Neural progenitor cell (in vitro differentiated cells): ENCODE measurements at places on chromosomes 11 and 22. TPM values are rescaled to one million over a fixed set of nuclear protein-coding genes. Genes with fewer than 3 reads are reported as not detected.

OR5P2 gene
- not detected in 2 replicates for total RNA-seq

ACO2 gene
- total RNA-seq = 36.6 and 61.8 TPM in 2 replicates

RBMXL2 gene
- 0.19 TPM in 1 of 2 replicates, not detected in the other for total RNA-seq

HTR3B gene
- total RNA-seq = not detected in 2 replicates

HARBI1 gene
- total RNA-seq = 4.6 and 5.3 TPM in 2 replicates

RASSF10 gene
- total RNA-seq = 2.9 and 3.1 TPM in 2 replicates

FXYD2 gene
- 1.7 and 1.9 TPM in 2 replicates for total RNA-seq

- no peak overlapping the region for H3K27ac ChIP-seq
- no peaks in the 10 kb centered on the region for H3K4me1 ChIP-seq
- H3K27me3 ChIP-seq = no peaks in the 10 kb centered on the region
- DNase-seq = no peak
Observed at GRCh38 chr22:47012589-47013370, 250.3 kb downstream of the TBC1D22A start.

DNA sequence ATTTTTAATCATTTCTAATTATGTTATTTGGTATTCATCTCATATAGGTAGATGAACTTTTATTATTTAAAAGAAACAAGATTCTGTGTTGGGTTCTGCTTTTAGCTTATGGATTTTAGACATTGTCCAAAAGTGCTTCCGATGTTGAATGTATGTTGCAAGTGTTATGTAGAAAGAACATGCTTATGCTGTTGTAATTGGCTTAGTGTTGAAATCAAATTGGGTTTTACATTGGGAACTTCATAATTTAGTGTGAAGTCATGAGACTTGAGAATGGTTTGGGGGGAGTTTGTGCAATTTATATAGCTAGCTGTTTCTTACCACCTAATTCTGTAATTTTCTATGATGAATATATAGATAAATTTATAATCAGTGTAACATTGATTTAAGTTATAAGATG is 3.6 kb downstream of the MTMR3 start:
- no peak overlapping the region for H3K27ac ChIP-seq
- H3K27me3 ChIP-seq = no peaks in the 10 kb centered on the region
- no peaks in the 10 kb centered on the region for H3K36me3 ChIP-seq
- H3K4me1 ChIP-seq = peaks cover 8% of the 10 kb centered on the region
- H3K4me3 ChIP-seq = no peak overlapping the region

GRCh38 chr11:134685793-134686380 is 273.8 kb upstream of the B3GAT1 start:
- no peaks in the 10 kb centered on the region for H3K36me3 ChIP-seq
- peak; percentile 33 for DNase-seq
- H3K27me3 ChIP-seq = no peaks in the 10 kb centered on the region
- no peak overlapping the region for H3K27ac ChIP-seq

GRCh38 chr11:17171916-17172315 is 35.9 kb downstream of the PIK3C2A start:
- no peak overlapping the region for H3K4me3 ChIP-seq
- no peak overlapping the region for H3K27ac ChIP-seq
- no peak for DNase-seq
- no peaks in the 10 kb centered on the region for H3K4me1 ChIP-seq

GRCh38 chr22:29090039-29090438 is 17.2 kb downstream of the KREMEN1 start:
- H3K27me3 ChIP-seq = no peaks in the 10 kb centered on the region
- DNase-seq = no peak
- no peak overlapping the region for H3K27ac ChIP-seq
- no peak overlapping the region for H3K4me3 ChIP-seq

GRCh38 chr11:45805305-45806071 is 539 bp downstream of the SLC35C1 start:
- DNase-seq = peak; percentile 70
- peak overlapping the region; percentile 64 for H3K4me3 ChIP-seq
- H3K36me3 ChIP-seq = no peaks in the 10 kb centered on the region
- peaks cover 38% of the 10 kb centered on the region for H3K27me3 ChIP-seq
- no peak overlapping the region for H3K27ac ChIP-seq
- no peaks in the 10 kb centered on the region for H3K4me1 ChIP-seq

DNA sequence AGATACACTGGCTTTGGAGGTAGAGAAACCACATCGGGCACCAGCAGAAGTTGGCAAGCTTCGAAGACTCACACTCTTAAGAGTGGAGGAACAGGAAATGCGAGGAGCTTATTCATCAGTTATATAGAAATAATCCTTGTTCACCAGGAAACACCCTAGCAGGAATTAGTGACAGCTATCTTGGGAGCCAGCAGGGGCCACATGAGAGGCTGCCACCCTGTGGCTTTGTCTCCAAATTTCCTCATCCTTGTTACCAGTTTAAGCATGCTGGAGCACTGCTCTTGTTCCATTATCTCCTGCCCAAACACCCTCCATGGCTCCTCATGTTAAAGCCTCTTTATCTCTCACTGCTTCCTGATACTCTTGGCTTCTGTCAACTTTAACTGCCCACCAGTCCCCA is 131.0 kb downstream of the PLEKHA7 start:
- H3K4me1 ChIP-seq = peaks cover 20% of the 10 kb centered on the region
- no peak overlapping the region for H3K27ac ChIP-seq
- no peak overlapping the region for H3K4me3 ChIP-seq
- no peaks in the 10 kb centered on the region for H3K27me3 ChIP-seq

GRCh38 chr11:64233913-64234586 is at the start of gene VEGFB:
TSS of gene VEGFB (plus strand) at chr11:64234584. CDS start at chr11:64234834, 250 bp downstream.
- H3K27ac ChIP-seq = no peak within 1 kb of the TSS
- peaks cover 8% of the 10 kb centered on the region for H3K4me1 ChIP-seq
- peak; percentile 74 for DNase-seq
- H3K36me3 ChIP-seq = no peaks in the 10 kb centered on the region
- H3K4me3 ChIP-seq = peak within 1 kb of the TSS; percentile 84

DNA sequence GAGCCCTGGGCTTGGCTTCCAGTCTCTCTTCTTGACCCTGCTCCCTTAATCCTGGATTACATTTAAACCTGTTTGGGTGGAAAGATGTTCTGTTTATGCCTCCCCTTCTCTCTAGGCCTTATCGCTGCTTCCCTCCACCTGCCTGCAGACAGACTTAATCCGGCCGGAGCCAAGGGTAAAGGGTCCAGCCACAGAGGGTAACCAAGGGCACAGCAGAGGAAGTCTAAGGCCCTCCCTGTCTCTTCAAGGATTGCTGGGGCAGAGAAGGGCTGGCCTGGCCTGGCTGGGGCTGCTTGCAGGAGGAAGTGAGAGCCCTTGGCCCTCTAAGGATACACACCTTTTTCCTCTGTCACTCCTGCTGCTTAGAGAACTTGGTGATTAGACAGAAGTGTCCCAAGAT is 2.1 kb downstream of the GAL3ST3 start:
- DNase-seq = no peak
- H3K4me3 ChIP-seq = no peak overlapping the region
- peaks cover 4% of the 10 kb centered on the region for H3K36me3 ChIP-seq
- H3K4me1 ChIP-seq = peaks cover 24% of the 10 kb centered on the region
- H3K27me3 ChIP-seq = no peaks in the 10 kb centered on the region
- no peak overlapping the region for H3K27ac ChIP-seq

DNA sequence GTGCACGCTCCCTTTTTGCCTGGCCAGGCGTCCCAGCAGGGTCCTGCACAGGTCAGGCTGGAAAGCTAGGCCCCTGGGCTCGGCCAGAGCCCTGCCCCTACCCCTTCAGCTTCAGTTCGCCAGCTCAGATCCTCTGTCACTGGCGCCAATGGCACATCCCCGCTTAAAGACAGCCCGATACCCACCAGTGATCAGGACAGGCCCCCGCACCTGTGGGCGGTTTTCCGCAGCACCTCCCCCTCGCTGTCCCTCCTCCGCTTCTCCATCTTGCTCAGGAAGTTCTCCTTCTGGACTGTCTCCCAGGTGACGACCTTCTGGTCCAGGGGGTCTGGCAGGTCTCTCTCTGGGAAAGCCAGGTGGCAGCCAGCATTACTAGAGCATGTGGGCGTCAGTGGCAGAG is 5.9 kb downstream of the TSSC4 start:
- H3K27me3 ChIP-seq = no peaks in the 10 kb centered on the region
- no peaks in the 10 kb centered on the region for H3K36me3 ChIP-seq
- H3K4me3 ChIP-seq = no peak overlapping the region
- peaks cover 5% of the 10 kb centered on the region for H3K4me1 ChIP-seq
- no peak for DNase-seq

DNA sequence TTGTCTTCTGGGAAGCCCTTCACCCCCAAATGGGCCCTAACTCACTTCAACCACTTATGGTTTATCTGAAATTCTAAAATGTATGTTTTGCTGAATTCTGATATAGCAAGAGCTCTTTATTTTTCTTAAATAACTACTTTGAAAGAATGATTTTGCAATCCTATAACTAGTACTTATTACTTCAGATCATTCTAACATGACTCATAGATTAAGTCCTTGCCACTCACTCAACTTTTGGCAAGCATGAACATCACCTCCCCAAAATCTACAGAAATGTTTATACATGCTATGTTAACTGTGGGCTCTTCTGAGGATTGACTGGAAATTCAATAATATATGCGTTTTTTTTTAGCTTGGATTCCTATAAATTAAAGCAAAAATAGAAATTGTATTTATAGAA is 367.4 kb upstream of the FAT3 start:
- H3K27ac ChIP-seq = no peak overlapping the region
- H3K4me3 ChIP-seq = no peak overlapping the region
- no peak for DNase-seq
- H3K4me1 ChIP-seq = no peaks in the 10 kb centered on the region
- no peaks in the 10 kb centered on the region for H3K27me3 ChIP-seq

DNA sequence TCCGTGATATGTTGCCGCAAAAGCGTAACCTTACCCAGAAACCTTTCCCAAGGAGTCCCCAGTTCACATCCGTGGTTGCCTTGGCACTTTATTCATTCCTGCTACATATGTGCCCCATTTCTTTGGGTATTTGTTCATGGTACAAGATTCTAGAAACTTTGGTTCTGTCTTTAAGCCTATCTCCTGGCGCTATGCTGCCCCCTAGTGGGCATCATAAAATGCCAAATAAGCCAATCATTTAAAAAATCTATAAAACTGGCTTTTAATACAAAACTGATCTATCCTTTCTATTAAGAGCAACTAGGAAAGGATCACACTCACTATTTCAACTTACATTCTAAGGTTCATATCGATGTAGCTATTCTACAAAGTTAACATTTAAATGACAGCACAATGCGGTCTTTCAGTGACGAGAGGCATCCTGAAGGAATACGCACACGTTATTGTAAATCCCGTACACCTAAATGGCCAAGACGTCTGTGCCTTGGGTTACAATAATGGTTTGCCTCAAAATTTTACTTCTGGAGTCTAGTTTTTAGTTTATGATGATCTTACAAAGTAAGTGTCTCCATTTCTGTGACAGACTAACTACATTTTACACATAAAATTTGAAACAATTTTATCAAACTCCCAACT is 16.2 kb downstream of the PIWIL3 start:
- peak; percentile 78 for DNase-seq
- H3K4me1 ChIP-seq = no peaks in the 10 kb centered on the region
- no peak overlapping the region for H3K4me3 ChIP-seq
- H3K27ac ChIP-seq = no peak overlapping the region
